ENCODE measurements at places on chromosomes 11 and 22.

DNA sequence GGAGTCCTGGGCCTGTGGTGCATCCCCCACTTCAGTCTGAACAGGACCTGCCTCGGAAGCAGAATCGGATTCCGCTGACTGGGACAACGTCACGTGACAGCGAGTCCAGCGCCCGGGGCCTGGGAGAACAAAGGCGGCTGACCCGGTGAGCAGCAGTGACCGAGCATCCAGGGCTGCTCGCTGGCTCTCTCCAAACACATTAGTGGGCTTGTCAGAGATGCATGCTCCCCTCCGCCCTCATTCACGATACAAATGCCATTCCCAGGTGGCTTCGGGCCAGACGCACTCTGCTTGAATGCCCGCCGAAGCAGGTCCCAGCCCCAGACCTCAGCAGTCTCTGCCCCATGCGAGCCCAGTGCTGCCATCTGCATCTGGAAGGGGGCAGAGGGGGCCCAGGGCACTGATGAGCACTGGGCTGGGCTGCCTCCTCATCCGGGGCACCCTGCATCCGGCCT, 91.0 kb downstream of the WNT7B start:
- no peak for DNase-seq

GRCh38 chr11:47768101-47768612, 1.0 kb upstream of the FNBP4 start:
- DNase-seq: peak; percentile 22

DNA sequence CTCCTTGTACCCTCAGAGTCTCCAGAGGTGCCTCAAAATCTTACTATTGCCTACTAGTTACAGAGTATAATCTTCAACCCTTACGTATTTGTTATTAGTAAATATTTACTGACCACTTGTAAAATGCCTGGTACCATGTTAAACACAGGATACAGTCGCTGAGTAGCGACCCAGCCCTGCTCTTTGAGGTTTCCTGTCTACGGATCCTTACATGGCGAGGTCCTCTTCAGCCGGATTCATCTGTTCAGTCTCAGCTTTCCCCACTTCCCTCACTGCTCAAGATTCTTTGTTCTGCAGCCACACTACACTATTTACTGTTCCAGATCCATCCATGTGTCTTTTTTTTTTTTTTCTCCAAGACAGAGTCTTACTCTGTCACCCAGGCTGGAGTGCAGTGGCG, 13.2 kb upstream of the TTC36 start:
- no peak for DNase-seq

DNA sequence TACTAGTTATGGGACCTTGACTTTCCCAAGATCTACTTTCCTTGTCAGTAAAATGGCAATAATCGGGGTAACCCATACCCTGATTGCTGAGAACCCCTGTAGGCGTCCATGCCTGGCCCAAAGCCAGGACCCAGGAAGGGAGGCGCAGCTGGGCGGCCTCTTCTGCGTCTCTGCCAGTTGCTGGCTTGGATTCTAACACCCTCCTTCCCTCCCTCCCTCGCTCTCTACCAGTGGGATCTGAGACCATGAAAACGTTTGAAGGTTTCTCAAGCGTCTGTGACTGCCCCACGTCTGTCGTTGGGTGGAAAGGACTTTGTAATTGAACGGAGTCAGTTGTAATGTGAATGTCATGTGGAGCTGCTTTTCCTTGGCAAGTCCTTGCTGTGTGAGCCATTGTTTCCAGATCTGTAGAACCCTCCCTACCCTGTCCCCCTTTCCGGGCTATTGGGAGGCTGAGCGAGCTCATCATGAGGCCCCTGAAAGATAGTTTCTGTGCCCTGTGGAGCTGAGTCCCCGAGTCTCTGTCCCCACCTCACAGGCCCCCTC, 47.8 kb downstream of the PARVB start:
- no peak for DNase-seq

- DNase-seq: no peak
These were observed 103.8 kb downstream of the ABTB2 start for GRCh38 chr11:34254011-34254410.

- DNase-seq: peak; percentile 36
These were observed 54.5 kb upstream of the RRAS2 start for GRCh38 chr11:14413307-14414069.

DNA sequence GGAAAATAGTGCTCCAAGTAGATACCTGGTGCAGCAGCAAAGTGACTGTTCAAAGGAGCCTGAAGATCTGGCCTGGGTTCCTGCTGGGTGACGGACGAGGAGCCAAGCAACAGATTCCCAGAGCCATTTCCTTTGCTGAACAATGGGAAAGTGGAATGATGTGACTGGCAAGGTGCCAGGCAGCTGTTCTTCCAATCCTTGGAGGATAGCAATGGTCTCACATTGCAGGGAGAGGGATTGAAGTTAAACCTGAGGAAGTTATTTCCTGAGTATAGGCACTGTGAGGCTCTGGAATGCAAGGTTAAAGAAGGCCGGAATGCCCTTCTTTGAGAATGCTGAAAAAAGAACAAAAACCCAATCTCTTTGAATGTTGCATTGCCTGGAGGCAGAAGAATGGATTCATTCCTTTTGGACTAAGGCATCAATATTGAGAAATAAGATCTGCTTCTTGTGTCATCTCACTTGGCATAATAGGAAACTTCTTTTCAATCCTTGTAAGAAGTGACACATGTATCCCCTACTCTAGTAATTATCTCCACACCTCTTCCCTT, 223.8 kb downstream of the BLID start:
- peak; percentile 8 for DNase-seq

- DNase-seq: no peak
These were observed 32.6 kb downstream of the TEAD1 start for GRCh38 chr11:12706545-12707499.

- DNase-seq: peak; percentile 70
These were observed 24.0 kb downstream of the SLC43A1 start for GRCh38 chr11:57491371-57492061.

Data from endothelial cell (in vitro differentiated cells).